Non-pigmented ciliary epithelial cell (primary cell): ENCODE measurements at places on chromosomes 12 and 14.

- DNase-seq = peak; percentile 98
These were observed 266.8 kb downstream of the ADAMTS20 start for GRCh38 chr12:43285159-43285598.

GRCh38 chr14:94398536-94398935 is 10.1 kb upstream of the SERPINA1 start:
- no peak for DNase-seq

GRCh38 chr12:5648692-5649359 is 216.9 kb downstream of the NTF3 start:
- DNase-seq = no peak

GRCh38 chr14:70064136-70064865 is 124.5 kb downstream of the SLC8A3 start:
- DNase-seq = no peak

- DNase-seq = peak; percentile 10
These were observed 59.8 kb downstream of the NPAS3 start for GRCh38 chr14:32998433-32998832.

GRCh38 chr12:1877169-1877878 is 41.1 kb downstream of the CACNA2D4 start:
- no peak for DNase-seq

DNA sequence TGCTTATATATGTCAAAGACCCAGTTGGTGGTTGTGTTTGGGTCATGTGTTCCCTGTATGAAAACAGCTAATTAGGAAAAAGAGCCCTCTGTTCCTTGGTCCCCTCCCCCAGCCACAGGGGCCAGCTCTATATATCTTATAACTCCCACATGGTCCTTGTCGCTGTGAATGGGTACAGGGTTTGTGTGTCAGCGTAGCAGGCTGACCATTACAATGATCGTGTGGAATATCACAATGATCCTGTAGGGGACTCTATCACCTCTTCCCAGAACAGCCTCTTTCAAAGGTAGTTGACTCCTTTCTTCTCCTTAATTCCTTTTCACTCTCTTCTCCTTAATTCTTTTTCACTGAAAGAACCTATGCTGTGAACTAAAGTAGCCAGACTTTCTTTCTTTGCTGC is 51.6 kb upstream of the RIC8B start:
- DNase-seq = no peak

- no peak for DNase-seq
These were observed 9.8 kb downstream of the CTDSP2 start for GRCh38 chr12:57836442-57837375.

DNA sequence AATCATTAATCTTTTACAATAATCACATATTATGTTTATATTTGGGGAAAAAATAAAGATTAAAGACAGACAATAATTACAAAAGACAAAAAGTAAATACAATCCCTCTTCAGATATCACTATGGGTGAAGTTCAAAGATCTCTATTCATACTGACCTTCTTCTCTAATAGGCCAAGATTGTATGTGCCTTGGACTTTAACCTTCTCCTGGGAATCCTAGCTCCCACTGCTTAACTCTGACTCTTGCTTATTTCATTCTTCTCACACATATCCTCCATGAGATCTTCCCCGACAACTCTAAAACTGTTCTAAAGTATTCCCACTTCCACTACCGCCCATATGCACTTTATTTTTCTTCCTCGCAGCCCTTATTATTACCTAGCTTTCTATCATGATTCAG is 83.8 kb downstream of the EEA1 start:
- DNase-seq = no peak

GRCh38 chr12:10615532-10615931 is 2.1 kb upstream of the MAGOHB start:
- no peak for DNase-seq

DNA sequence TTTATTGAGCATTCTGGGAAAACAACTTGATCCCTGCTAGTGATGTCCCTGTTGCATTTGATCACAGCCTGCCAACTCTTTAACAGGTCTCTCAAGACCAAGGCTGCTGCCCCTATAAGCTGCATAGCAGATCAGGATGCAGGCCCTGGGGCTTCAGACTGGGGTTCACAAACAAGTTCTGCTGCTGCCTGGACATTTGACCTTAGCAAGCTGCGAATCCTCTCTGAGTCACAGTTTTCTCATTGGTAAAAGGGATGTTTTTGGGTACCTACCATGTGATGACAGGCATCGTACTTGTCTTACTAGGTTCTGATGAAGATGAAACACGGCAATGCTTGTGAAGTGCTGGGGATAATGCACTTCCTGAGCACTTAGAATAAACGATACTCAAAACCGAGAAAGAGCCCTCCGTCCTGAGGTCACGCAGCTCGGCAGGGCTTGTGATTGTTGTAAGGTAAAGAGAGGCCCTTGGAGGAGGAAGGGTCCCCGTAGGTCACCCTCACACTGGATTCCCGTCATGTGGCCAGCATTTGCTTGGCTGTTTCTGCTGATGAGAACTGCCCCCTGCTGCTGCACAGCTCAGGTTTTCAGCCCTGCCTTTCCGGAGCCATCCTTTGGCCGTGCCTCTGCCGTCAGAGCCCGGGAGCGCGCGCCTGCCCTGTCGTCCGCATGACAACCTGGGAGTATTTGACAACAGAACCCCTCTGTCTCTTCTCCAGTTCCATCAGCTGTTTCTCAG is 39.1 kb downstream of the TSPAN9 start:
- DNase-seq = no peak

- DNase-seq = no peak
These were observed 127.4 kb upstream of the BTG1 start for GRCh38 chr12:92273076-92273475.

GRCh38 chr12:131136539-131136872 is 182.8 kb downstream of the ADGRD1 start:
- no peak for DNase-seq

DNA sequence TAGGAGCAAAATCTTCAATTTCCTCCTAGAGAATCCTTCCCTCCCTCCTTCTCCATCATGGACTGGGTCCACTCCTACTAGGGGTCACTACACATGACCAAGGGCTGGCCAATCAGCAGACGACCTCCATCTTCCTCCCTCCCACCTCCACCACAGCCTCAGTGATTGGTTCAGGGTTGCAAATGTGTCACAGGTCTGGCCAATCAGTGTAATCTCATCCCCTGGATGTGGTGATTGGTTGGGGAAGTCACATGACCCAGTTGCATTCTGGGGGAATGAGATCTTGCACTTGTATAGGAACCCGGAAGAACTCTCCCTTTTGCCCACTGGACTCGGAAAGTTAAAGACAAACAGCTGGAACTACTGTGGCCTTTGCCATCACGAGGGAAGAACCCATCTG is 169.2 kb downstream of the PIWIL1 start:
- no peak for DNase-seq

DNA sequence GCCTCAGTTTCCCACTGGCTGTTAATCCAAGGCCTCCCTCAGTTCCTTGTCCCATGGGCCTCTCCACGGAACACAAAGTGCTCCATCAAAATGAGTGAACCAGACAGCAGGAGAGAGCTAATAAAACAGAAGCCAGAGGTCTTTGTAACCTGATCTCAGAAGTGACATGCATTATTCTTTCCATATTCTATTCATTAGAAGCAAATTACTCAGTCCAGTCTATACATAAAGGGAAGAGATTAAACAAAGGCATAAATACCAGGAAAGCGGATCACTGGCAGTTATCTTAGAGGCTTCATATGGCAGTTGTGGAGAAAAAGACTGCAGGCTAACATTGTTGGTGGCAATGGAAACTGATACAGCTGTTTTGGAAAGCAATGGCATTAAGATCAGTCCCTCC is 170.6 kb upstream of the GARIN6 start:
- no peak for DNase-seq

- no peak for DNase-seq
These were observed 56.6 kb downstream of the CALM1 start for GRCh38 chr14:90453401-90453951.

DNA sequence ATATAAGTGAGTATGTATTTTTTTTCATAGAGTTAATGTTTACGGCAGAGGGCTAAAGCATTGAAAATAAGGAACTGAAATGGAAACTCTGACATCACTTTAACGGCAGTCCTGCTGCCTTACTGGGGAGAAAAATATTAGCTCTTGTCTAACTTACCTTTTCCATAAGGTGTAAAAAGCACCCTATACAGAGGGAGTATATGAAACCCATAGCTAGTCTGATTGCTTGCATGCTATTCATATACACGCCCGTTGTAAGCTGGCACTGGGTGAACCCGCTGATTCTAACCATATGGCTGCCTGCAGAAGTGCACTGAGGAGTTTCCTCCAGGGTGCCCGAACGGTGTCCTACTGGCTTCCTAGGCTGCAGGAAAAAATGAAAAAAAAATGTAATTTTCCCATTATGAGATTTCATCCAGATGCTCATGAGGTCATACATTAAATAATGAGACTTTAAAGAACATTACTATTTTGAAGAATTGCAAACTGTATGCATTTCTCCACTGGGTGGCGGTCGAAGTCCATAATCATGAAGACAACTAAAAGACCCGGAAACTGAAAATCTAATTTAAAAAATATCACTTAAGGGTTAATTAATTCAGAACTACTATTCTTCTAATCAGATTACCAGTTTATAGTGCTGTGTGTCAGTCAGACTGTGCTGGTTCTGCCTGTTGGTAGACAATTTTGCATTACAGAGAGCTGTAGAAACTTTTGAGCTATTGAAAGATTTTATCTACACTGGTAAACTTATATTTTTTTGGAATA is 144.7 kb downstream of the ALX1 start:
- no peak for DNase-seq

DNA sequence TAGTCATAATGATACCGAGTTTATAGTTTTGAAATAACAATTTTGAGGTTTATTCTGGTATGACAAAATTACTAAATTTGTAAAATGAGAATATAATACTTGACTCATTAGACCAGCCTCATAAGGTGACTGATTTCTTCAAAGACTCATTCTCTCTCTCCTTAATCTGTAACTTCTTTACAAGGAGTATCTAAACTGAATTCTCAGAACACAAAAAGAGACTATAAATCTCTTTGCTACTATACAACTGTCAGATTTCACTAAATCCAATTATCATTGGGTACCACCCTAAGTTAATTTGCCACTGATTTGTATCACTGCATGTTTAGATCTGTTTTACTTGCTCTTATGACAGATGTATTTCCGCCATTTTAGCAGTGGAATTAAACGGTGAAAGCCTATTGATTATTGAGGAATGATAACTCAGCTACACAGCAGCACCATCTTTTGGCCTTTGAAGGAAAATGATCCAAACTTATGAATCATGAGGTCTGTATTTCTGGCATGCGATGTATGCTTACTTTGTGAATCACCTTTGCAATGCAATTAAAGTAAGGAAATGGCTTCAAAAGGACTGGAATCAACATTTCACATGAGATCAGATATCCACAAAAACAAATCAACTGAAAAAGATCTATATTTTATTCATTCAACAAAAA is 161.2 kb downstream of the RERGL start:
- peak; percentile 62 for DNase-seq

GRCh38 chr14:68941820-68942219 is 37.3 kb downstream of the ACTN1 start:
- DNase-seq = peak; percentile 91

- no peak for DNase-seq
These were observed 83.1 kb downstream of the SLC16A7 start for GRCh38 chr12:59678759-59679411.

DNA sequence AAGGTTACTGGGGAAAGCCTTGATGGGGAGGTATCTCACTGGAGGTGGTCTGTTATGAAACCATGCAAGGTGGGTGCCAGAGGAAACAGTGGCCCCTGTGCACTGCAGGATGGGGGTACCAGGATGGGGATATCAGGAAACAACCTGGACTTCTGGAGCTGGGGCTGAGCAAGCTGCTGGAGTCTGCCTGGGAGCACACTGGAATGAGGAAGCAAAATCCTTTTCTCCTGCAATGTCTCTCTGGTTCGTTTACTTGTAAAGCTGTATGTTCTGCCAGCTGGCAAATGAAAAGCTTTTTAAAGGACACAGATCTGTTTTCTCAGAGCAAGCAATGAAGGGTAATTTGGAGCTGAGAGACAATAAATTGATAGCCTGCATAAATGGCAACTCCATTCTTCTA is 23.2 kb upstream of the SERPINA1 start:
- DNase-seq = no peak

GRCh38 chr12:55698241-55698955 is 9.3 kb downstream of the ITGA7 start:
- no peak for DNase-seq

GRCh38 chr14:61923348-61923747 is 161.1 kb downstream of the SNAPC1 start:
- no peak for DNase-seq

DNA sequence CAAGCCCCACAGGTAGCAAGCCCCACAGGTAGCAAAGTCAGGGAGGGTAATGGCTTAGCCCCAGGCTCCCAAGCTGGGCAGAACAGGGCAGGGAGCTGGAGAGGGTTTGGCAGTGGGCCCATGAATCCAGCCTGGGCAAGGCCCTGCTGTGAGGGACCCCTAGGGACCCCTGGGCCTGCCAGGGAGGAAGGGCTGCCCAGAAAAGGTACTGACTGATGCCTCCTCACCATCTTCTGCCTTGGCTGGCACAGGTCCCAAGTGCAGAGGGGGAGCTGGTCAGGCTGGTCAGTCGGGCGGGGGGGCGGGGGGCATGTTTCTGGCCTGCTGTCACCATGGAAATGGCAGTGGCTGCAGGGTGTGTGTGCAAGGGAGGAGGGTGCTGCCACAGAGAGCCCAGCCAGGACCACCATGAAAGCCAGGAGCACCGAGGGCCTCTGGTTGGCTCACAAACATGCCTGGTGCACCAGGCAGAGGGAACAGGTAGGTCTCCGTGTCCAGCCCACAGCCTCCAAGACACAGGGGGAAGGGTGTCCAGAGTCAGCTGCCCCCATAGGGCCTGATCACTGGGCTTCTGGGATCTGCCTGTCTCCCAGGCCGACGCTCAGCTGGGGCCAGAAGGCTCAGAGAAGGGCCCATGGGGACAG is 1.5 kb upstream of the CRIP2 start:
- DNase-seq = no peak

- no peak for DNase-seq
These were observed 355.8 kb downstream of the FSCB start for GRCh38 chr14:44151130-44151820.

DNA sequence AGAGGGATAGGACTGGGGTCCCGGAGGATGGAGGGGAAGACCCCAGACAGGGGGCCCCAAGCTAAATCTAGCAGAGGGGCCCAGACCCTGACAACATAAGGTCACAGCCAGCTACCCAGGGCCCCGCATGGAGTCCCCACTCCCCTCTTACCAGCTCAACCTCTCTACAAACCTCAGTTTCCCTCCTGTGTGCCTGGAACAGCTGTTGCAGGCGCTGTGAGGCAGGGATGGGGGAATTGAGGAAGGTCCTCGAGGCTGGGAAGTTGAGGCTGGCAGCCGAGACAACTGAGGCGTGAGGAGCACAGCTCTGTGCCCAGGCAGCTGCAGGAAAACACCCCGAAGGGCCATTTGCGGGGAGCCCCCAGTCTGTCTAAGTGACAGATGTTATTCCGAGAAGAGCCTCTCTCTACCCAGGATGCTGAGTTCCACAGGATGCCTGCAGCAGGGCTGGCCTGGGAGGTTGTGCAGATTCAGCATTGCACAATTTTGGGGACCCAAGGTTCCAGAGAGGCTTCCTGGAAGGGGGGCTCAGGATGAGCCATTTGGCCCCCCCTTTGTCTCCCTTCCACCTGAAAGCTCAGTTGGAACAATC is 42.7 kb upstream of the NCOR2 start:
- DNase-seq = no peak
